NCI-H1436 treated with DMSO at 0.1 percent for 48 hours (cell line): ENCODE measurements at places on chromosomes 11 and 22.

DNA sequence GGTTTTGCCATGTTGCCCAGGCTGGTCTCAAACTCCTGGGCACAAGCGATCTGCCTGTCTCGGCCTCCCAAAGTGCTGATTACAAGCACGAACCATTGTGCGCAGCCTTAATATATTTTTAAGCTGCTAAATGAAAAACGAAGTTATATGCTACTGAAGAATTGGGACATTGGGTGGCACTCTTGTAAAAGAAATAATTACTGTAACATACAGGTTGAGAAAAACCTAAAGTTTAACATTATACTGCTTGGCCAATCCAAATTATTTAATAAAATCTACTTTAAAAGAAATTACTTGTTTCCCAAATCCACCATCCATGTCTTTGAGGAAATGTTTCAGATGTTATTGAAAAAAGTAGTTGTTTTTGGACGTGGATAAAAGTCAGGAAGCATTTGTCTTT is 37.9 kb upstream of the ARHGAP32 start:
- no peak for DNase-seq

DNA sequence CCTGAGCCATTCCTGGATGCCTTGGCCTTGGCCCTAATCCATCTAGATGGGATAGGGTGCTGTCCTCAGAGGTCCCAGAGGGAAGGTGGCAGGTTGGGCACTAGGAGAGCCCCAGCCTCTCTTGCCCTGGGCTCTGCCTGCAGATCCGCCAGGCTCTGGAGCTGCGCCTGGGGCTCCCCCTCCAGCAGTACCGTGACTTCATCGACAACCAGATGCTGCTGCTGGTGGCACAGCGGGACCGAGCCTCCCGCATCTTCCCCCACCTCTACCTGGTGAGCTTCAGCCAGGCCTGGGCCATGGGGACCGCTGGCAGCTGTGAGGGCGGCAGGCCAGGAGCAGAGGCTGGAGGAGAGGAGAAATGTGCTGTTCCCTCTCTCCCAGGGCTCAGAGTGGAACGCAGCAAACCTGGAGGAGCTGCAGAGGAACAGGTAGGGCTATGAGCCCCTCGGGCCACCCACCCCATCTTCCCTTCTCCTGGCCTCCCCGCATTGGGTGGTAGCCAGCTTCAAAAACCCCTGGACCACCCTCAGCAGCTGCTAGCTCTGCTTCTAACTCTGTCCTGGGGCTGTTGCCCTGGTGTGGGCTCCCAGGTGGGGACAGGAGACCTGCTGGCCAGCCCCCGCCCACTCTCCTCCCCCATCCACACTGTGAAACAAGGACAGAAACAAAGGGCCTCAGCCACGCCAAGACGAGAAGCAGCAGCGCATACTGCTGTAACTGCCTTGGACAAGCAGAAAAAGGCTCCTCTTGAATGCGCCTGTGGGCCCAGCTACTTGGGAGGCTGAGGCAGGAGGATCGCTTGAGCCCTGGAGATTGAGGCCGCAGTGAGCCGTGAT is 4.9 kb downstream of the SSH3 start:
- DNase-seq: no peak

GRCh38 chr11:60840470-60841430 is 1.2 kb upstream of the CCDC86 start:
- DNase-seq: no peak

- DNase-seq: no peak
Measured at GRCh38 chr11:82521427-82521826, 212.2 kb downstream of the FAM181B start.

DNA sequence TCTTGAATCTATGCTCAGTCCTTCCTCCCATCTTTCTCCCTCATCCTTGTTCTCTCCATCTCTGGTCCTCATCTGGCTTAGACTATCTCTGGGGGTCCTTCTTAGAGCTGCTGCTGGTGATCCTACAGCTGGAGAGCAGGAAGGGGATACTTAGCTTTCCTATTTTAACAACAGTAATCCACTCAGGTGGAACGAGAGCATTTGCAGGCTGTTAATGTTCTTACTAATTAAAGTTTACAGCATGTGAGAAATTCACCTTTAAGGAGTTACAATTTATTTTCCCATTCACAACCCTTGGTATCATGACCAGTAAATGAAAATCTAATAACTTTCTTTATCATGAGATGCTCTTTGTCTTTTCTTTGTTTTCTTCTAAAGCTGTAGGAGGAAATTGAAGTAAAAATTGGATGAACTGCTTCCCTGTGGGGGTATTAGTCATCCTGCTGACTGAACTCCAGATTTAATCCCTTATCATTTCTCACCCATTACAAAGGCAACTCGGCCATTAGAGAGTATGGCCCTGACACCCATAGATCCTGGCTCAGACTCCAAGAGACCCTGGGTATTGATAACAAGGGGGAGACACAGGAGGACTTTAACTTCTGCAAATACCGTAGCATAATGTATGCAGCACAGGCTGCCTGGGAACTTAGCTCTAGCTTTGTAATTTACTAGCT is 37.6 kb upstream of the MTNR1B start:
- no peak for DNase-seq

- DNase-seq: no peak
Measured at GRCh38 chr11:120682332-120682649, 170.7 kb downstream of the GRIK4 start.

- DNase-seq: no peak
Measured at GRCh38 chr11:99534812-99535211, 514.1 kb downstream of the CNTN5 start.

DNA sequence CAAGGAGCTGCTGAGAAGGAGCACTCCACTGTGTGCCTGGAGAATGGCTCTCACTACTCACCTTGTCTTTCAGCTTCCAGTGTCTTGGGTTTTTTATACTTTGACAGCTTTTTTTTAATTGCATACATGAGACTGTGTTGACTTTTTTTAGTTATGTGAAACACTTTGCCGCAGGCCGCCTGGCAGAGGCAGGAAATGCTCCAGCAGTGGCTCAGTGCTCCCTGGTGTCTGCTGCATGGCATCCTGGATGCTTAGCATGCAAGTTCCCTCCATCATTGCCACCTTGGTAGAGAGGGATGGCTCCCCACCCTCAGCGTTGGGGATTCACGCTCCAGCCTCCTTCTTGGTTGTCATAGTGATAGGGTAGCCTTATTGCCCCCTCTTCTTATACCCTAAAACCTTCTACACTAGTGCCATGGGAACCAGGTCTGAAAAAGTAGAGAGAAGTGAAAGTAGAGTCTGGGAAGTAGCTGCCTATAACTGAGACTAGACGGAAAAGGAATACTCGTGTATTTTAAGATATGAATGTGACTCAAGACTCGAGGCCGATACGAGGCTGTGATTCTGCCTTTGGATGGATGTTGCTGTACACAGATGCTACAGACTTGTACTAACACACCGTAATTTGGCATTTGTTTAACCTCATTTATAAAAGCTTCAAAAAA is 72.6 kb downstream of the NCAPD3 start:
- no peak for DNase-seq

- no peak for DNase-seq
Measured at GRCh38 chr11:61477727-61478148, 30.8 kb upstream of the LRRC10B start.

GRCh38 chr11:18013790-18014507 is 1.1 kb upstream of the SERGEF start:
- DNase-seq: no peak

GRCh38 chr11:125404157-125404810 is 91.8 kb downstream of the FEZ1 start:
- DNase-seq: no peak

- DNase-seq: no peak
Measured at GRCh38 chr11:113477321-113477720, 2.1 kb upstream of the DRD2 start.

- no peak for DNase-seq
Measured at GRCh38 chr22:27431896-27432295, 369.7 kb downstream of the MN1 start.

GRCh38 chr11:11467312-11467711 is 114.3 kb upstream of the CSNK2A3 start:
- DNase-seq: no peak

DNA sequence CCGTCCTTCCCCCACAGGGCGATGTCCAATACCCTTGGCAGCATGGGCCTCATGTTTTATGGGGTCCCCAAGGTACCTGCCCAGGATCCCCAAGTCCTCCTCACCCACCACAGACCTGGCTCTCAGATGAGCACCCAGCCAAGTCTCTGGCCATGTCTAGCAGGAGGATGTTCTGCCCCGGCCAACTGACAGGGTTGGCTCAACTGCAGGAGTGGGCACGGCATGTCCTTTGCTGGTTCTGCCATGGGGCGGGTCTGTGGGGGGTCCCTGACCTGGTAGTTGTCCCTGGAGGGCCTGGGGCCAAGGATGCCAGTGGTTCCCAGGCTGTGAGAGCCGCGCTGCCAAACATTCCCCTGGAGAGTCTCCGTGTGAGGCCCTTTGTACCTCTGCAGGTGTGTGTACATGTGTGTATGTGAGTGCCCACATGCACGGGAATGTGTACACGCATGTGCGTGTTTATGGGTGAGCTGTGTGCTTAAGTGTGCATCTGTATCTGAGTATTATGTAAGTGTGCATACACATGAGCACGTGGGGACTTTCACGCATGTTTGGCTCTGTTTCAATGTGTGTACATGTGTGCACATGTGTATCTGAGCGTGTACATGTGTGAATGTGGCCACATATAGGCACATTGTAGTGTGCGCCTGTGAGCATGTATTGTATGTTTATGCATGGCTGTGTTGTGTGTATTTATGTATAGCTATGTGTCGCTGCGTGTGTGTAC is 85.5 kb downstream of the KCNQ1 start:
- DNase-seq: no peak

DNA sequence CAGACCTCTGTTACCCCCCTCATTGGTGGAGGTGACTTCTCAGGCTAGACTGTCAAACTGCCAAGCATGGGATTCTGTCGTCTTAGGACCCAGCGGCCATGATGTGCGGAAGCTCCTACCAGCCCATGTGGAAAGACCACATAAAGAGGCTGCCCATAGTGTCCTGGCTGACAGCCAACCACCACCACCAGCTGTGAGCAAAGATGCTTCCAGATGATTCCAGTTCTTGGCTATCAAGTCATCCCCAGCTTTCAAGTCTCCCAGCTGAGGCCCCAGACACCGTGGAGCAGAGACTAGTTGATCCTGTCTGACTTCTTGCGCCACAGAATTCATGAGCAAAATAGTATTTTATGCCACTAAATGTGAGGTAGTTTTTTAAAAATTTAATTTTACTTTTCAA is 32.9 kb downstream of the SCUBE1 start:
- DNase-seq: no peak

DNA sequence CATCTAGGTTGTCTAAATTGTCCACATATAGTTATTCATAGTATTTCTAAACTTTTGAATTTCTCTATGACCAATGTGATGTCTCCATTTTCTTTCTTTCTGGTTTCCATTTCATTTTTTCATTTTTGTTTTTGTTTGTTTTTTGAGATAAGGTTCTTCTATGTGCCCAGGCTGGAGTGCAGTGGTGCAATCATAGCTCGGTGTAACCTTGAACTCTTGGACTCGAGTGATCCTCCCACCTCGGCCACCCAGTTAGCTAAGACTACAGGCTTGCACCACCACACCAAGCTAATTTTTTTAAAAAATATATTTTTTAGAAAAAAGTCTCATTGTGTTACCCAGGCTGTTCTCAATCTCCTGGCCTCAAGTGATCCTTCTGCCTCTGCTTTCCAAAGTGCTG is 8.2 kb downstream of the GSTT4 start:
- no peak for DNase-seq

GRCh38 chr22:43570531-43571165 is 158.8 kb downstream of the MPPED1 start:
- no peak for DNase-seq

GRCh38 chr11:134562196-134562595 is 150.2 kb upstream of the B3GAT1 start:
- DNase-seq: no peak

DNA sequence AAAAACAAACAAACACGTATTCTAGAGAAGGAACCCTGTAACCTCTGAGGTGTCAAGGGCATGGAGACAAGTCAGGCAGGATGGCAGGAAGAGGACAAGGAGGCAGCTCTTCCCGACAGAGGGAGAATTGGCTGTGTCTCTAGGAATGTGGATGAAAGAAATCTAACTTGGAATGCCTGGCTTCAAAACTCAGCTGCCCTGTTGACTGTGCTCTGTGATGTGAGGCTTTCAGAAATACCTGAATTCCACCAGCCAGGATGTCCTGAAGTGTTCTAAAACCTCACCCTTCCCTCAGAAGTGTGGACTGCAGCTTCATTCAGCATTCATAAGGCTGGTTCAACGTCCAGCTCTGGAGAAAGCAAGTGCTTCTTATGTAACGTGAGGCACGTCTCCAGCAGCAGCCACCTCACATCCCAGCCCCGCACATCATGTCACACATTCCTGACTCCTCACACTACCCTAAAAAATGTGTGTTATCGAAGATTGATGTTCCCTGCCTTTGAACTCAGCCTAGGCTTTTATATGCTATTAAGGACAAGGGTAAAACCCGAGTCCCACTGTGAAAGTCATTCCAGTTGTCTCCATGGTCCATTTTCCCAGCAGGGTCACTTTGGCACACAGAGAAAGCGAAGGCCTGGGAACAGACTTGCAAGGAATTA is 398.9 kb downstream of the ETS1 start:
- DNase-seq: no peak

- DNase-seq: no peak
Measured at GRCh38 chr11:35791088-35791958, 128.7 kb downstream of the TRIM44 start.

DNA sequence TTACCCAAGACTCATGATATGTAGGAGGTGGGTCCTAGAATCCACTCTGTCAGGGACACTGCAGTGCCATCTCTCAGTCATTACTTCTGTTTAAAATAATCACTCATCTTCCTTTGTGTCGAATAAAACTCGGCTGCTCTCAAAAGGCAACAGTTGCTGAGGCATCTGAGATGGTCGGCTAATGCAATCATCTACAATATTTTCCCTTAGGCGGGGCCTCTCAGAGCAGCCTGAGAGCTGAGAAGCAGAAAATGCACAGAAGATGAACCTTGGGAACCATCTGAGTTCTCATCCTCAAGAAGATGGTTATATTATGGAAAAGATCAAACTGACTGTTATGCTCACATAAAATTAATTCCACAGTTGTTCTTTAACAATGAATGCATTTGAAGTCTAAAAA is 1518.2 kb upstream of the TENM4 start:
- DNase-seq: no peak

DNA sequence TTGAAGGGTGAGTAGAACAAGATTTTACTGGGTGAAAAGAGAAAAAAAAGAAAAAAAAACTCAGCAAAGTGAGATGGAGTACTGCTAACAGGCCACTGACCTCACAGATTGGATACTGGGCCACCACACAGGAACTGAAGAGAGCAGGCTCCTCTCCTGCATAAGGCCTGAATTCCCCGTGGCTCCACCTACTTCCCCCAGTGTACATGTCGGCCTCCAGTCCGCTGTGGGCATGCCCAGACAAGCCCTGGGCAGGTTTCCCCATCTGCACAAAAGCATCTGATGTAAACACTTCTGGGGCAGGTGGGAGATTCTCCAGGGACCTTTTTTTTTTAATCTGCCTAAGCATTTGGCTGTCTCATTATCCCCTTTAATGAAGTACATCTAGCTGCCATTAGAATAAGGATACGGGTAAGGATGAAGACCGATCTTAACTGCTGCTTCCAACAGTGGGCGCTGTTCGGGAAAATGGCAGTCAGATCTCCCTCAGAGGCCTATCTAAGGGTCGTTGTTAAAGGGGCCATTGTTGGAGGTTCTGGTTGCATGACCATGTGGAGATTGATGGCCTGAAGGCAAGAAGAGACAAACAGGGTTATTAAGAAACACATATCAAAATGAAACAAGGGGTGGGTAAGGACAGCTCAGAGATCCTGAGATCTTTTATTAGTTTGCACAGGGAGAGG is 48.5 kb downstream of the MS4A13 start:
- peak; percentile 88 for DNase-seq
